ENCODE measurements at places on chromosomes 2 and 18.

DNA sequence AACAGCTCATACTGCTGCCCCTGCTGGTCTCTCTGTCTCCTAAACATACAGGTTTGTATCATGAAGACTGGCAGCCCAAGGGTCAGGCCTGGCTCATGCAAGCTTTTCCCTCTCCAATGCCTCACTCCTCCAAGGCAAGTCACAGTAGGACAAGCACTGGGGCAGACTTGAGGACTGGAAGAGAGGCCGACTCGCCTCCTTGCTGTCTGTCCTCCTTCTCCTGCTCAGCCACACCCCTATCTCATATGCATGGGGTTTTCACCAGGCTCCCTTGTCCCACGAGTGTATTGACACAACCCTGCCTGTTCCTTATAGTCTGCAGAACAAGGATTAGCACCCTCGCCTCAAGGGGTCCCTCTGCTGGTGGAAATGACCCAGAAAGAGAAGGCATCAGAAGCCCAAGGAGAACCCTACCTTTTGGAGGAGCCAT lies 223.7 kb downstream of the SOX11 start:
- DNase-seq: peak; percentile 66

DNA sequence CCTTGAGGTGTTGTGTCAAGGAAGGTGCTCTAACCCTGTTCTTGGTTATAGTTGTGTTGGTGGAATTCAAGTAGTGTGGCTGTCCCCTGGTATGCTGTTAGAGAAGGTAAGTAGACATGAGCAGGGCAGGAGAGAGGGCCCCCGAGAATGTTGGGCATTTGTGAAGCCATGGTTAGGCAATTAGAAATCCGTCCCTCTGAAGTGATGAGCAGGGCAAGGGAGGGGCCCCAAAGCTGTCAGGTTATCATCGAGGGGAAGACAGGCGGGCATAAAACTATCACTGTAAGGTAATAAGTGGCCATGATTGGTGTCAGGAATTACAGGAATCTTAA lies 5.2 kb downstream of the XRCC5 start:
- DNase-seq: no peak

DNA sequence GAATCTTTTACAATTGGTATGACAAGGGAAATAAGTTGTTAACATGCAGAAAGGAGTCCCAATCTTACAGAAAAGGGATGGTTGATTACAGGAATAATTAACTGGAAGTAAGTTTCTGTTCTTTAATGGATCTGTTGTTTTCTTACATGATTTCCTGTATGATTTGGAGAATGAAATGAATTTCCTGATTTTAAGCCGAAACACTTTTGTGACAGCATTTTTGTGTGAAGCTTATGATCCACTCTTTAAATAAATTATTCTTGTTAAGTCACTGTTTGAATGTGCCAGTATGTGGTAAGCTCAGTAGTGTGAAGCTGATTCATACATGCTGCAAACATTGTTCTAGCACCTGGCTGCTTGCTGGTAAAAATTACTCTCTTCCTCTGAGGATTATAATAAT lies 516.2 kb downstream of the DCDC2C start:
- DNase-seq: no peak

DNA sequence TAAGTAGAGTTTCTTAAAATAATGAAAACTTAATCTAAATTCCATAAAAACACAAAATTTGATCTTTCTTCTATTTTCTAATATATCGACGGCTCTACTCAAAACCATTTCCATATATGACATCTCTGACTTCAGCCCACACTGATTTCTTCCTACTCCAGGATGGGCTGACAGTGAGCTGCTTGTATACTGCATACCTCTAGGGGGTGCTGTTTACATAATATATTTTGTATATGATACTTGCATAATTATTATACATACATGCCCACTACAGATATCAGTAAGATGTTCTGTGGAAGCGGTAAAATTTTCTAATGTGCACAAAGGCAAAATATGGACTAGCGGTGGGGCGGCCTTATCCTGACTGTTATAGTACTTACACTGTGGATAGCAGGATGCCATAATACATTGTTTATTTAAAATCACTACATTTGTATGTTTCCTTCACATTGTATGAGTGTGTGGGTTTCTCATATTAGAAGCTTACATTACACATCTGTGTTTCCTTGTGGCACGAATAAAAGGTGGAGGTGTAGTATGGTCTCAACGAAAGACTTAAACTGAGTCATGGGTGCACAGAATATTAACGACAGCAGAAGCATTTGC lies 66.1 kb upstream of the NXPH2 start:
- DNase-seq: peak; percentile 19

DNA sequence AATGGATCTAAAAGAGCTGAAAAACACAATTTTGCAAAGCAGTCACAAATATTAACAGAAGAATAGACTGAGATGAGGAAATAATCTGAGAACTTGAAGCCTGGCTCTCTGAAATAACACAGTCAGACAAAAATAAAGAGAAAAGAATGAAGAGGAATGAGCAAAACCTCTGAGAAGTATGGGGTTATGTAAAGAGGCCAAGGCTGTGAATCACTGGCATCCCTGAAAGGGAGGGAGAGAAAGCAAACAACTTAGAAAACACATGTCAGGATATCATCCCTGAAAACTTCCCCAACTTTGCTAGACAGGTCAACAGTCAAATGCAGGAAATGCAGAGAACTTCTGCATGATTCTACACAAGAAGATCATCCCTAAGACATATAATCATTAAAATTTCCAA lies 73.5 kb upstream of the LHCGR start:
- DNase-seq: peak; percentile 57

- peak; percentile 65 for DNase-seq
These were observed 105.2 kb downstream of the NETO1 start for GRCh38 chr18:72762515-72763122.

GRCh38 chr2:74137651-74138599 lies 9.8 kb downstream of the BOLA3 start:
- DNase-seq: no peak
